ENCODE measurements at places on chromosomes 4 and X.

DNA sequence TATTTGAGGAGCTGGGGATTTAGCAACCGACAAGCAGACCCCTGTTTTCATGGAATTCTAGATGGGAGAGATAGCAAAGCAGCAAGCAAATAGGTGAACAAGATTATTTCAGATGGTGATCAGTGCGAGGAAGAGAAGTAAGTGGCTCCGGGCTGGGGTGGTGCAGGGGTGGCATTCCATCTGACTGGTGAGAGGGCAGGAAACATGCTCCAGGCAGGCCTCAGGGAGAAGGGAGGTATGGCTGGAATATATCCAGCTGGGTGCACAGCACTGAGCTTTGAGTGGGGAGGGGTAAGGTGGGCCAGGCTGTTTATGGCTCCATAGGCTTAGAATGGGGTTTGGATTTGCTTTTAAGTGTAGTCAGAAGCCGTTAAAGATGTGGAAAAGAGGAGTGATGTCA is 21.2 kb downstream of the PTTG2 start:
- DNase-seq = no peak

GRCh38 chr4:5374592-5374991 is 323.3 kb downstream of the STK32B start:
- no peak for DNase-seq

DNA sequence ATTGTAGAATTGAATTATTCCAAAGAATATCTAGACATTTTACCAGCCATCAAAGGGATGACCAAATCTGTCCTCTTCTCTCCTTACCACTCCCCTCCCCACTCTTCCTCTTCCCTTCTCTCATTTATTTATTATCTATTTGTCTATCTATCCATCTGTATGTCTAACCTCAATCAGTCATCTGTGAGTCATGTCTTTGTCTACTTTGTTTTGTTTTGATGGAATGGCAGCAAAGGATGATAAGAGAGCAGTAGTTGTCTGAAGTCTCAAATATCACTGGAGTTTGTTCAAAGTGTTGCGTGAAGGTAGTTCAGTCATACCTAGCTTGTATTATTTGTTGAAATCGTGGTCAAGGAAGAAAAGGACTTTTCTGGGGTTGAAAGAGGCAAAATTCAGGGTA is 34.7 kb upstream of the PGRMC2 start:
- DNase-seq = no peak

GRCh38 chr4:119284876-119285780 is 36.8 kb downstream of the FABP2 start:
- no peak for DNase-seq

GRCh38 chrX:70464051-70464450 is 19.4 kb downstream of the DLG3 start:
- DNase-seq = no peak

GRCh38 chrX:727738-728621 is 97.4 kb downstream of the SHOX start:
- DNase-seq = no peak

- DNase-seq = no peak
These were observed 1749.9 kb upstream of the TENM3 start for GRCh38 chr4:180493299-180493698.

- DNase-seq = no peak
These were observed 99.7 kb downstream of the FIP1L1 start for GRCh38 chr4:53477038-53477565.

DNA sequence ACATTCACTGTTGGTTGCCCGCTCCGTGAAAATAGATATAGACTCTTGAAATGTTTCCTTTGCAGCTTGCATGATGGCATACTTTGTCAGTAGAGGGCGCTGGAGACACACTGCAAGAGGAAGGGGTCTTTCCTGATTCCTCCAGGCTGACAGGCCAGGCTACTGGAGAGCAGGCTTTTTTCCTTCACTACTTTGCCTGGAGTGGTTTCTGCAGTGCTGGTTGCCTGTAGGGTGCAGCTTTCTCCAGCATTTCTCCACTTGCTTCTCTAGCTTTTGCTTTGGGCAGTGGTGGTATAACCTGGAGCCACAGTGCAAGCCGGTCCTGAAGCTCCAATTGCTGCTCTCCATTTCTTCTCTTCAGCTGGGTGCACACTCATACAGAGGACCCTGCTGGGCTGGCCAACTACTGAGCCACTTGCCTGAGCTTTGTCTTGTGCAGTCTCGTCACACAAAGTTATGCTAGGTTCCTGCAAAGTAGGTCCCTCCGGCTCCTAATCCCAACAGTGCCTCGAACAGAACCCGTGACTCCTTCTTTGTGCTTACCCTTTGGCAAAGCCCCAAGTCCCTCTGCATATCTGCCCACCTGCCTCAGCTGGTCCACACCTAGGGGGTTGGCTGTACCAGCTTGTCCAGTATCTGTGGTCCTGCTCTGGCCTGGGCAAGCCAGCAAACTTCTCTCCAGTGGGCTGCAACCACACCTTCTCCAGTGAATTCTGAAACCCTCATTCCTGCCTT is 46.3 kb downstream of the RASSF6 start:
- DNase-seq = no peak

DNA sequence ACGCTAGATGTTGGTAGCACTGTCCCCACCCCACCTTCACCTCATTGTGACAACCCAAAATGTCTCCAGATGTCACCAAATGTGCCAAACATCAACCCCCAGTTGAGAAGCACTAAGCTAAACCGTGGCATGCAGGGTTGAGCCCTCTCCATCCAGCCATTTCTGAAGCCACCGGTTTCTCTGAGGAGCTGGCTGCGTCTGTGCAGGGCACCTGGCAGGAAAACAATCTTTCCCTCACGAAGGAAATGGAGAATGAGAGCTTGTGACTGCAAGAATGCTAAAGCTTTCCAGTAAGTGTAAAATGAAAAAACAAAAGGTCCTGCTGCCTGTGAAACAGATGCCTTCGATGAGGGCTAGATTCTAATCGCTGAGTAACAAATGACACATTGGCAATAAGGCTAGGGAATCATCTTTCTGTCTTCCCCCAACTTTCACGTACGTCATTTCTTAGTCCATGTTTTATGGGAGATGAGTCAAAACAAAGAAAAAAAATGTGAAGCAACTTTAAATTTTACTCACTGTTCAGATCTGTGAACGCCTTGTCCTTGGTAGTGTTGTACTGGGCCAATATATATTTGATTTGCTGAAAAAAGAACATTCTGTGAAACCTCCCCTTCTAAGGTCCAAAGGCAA is 59.9 kb downstream of the PROM1 start:
- no peak for DNase-seq

GRCh38 chrX:117607561-117607960 is 509.0 kb downstream of the KLHL13 start:
- no peak for DNase-seq

DNA sequence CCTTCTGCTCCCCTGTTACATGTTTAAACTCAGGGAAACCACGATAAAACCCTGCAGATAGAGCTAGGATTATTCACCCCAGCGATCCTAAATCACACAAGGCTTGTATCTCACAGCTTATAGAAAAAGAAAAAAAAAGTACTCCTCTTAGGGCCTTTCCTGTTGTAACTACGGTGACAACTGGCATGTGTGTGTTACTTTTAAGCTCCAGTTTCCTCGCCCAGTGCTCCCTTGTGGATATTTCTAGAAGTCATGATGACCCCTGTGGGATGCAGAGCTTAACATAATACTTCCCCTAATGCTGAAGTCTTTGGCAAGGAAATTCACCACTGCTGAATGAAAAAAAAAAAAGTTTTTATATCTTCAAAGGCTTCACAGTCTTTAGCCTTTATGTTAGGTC is 114.7 kb downstream of the NWD2 start:
- DNase-seq = no peak

DNA sequence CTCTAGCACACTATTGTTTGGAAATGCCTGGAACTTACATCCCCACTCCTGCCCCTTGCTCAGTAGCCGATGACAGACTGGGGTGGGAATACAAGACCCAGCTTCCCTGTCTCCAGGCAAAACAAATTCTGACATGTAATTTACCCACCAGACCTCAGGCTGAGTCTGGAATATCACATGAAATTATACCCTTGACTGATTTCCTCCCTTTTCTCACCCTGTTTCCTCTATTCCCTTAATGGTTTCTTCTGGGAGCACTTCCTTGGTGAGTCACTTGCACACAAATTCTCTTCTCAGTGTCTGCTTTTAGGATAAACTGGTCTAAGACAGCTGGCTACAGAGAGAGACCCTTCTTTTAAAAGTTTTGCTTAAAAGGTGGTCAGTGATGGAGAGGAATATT is 65.8 kb upstream of the DIPK2B start:
- no peak for DNase-seq

DNA sequence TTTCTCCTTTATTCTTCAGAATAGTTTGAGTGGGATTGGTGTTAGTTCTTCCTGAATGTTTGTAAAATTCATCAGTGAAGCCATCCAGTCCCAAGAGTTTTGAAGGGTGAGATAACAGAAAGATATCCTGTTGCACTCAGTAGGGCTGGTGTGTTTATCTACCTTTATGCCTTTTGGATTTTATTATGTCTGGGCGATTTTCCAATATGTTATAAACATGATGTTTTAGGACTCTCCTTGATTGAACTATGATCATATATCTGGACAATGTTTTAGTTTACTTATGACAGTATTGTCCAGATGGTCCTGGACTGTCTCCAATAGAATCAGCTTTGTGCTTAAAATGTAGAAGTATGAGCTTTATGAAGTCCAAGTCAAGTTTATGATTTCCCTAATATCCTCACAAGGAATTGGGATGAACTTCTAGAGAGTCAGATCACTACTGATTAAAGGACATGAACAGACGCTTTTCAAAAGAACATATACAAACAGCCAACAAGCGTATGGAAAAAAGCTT is 77.6 kb upstream of the ITM2A start:
- no peak for DNase-seq

DNA sequence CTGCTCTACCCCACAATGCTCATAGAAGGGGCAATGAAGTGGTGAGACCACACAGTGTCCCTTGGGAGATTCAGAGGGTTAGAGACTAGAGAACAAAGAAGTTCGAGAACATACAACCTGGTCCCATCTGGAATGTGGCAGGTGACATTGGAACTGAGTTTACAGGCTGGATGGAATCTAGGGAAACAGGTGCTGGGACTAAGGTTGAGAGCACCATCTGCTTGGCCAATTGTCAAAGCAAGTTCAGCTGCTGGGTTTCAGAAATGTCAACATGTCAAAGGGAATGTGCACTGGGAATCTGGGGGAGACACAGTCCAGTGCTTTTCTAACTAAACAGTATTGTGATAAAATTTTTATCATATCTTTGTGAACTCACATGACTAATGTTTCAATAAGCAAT is 15.9 kb upstream of the FAM13A start:
- DNase-seq = no peak

DNA sequence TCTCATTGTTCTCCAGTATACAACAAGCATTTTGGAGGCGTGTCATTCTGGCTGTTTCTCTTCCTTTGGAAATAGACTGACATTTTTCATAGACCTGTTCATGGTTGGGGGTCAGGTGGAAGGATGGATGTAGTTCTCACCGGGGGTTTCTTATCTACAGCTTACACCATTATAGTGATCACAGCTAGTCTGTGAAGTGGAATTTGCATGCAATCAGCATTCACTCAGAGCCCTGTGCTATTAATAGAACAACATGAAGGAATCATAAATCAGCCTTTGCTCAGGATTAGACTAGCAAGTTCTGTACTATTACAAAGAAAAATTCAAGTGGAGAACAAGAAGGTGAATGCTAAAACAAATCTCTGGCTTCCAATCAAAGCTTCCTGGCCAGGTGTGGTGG is 132.6 kb upstream of the PUDP start:
- DNase-seq = no peak

GRCh38 chrX:75623535-75623934 is 100.7 kb upstream of the ZDHHC15 start:
- no peak for DNase-seq

DNA sequence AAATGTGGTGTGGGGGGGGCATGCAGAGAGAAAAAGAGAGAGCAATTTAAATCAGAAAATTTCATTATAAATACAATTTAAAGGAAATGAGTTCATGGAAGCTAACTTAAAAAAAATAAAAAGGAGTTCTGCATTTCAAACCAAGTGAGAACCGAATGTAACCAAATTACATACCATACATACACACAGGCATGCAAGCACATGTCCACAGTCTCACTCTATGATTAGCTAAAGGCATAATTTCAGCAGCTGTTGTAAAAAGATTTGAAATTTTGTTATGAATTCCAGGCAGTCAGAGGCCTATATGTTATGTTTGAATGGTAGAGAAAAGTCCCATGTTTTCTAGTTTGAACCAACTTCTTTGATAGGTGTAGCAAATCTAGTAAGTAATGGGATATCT is 611.6 kb upstream of the ADGRL3 start:
- DNase-seq = no peak

All from activated naive CD4-positive, alpha-beta T cell (primary cell).